Fibroblast of skin of right quadriceps (primary cell): ENCODE measurements at places on chromosomes 5 and 9.

GRCh38 chr5:120599576-120599975 lies 135.5 kb downstream of the PRR16 start:
- DNase-seq: peak; percentile 42

DNA sequence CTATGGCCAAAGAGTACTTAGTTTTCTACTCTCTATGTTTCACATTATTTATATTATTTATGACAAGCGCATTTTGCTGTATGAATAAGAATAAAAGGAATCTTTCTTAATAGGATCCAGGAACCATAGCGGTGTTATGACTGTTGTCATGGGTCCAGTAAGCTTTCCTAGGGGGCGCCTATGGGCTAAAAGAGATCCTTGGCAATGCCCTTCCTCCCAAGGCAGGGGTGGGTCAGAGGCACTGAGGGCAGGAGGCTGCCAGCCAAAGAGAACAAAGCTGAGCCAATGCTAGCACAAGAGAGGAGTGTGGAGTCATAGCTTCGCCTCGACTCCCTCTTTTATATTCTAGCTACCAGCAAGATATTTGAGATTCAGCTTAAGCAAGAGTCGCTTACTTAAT lies 98.4 kb upstream of the GNAQ start:
- DNase-seq: peak; percentile 14

DNA sequence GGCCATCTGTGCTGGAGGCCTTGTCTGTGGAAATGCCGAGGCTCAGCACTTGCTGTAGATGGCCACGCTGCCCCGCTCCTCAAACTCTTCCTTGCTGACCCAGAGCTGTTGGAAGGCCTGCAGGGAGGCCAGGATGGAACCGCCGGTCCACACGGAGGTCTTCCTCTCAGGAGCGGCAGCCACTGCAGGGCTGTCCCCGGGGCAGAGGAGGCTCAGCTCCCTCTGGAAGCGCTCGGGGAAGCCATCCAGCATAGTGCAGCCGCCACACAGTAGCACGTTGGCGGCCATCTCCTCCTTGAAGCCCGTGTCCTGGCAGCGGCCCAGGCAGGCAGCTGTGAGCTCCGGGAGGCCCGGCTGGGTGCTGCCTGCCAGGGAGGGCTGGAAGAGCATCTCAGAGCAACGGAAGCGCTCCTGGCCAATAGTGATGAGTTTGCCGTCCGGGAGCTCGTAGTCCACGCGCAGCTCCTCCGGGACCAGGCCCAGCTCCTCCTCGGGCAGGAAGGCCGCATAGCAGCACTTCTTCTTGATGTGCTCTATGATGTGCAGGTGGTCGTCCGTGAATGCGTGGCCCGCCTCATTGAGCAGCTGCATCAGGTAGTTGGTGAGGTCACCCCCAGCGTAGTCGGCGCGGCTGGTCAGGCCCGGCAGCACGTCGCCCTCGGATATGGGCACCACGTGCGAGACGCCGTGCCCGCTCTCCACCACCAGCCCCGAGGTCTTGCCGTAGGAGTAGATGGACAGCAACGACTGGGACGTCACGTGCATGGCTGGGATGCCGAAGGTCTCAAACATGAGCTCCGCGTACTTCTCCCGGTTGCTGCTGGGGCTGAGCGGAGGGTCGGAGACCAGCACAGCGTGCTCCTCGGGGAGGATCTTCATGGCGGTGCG lies 901 bp downstream of the ACTL7B start:
- DNase-seq: no peak

DNA sequence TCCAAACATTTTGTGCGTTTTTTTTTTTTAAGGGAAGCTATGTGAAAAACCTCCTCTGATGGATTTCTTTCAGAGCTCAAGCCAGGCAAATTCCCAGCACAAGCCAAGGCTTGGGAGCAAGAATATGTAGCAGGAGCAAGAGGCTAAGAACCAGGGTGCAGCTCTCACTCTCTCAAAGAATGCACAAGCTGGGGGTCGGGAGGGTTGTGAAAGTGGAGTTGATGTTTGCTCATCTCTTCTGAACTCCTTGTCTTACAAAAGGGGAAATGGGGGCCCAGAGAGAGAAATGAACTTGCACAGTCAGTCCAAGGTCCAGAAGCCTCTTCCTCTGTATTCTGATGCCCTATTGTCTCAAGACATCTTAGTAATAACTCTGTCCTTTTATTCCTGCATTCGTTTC lies 7.7 kb upstream of the TRAF1 start:
- no peak for DNase-seq

GRCh38 chr5:159552751-159553150 lies 222.5 kb upstream of the IL12B start:
- DNase-seq: peak; percentile 67

- DNase-seq: no peak
Measured at GRCh38 chr9:137190315-137190856, 1.9 kb downstream of the SSNA1 start.

- DNase-seq: peak; percentile 73
Measured at GRCh38 chr9:83959061-83959460, 21.0 kb downstream of the HNRNPK start.

- no peak for DNase-seq
Measured at GRCh38 chr5:168163966-168164365, 127.5 kb upstream of the WWC1 start.

- DNase-seq: no peak
Measured at GRCh38 chr9:17894501-17895160, 315.8 kb downstream of the SH3GL2 start.

DNA sequence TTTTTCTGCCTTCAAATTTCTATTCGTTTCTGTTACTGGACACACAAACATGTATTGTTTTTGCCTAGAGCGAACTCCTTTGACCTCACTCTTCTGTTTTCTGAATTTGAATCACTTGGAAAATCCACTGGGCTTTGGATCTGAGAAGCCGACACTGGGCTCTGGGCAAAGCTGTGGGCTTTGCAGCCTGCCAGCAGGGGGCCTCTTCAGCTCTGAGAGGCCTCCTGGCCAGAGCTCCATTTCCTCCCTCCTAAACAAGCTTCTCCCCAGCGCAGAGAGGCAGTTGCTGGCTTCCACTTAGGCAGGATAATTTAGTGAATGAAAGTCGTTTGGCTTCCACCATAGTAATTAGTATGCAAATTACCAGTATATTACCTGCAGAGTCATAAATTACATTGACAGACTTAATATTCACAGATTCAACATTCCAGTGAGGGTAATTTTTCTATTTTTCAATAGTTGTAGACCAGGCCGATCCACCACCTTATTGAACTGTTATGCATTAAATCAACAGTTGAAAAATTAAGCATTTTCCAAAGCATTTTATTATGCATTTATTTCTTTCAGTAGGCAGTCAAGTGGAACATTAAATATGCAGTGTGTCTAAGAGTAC lies 104.0 kb upstream of the ZNF366 start:
- peak; percentile 72 for DNase-seq

DNA sequence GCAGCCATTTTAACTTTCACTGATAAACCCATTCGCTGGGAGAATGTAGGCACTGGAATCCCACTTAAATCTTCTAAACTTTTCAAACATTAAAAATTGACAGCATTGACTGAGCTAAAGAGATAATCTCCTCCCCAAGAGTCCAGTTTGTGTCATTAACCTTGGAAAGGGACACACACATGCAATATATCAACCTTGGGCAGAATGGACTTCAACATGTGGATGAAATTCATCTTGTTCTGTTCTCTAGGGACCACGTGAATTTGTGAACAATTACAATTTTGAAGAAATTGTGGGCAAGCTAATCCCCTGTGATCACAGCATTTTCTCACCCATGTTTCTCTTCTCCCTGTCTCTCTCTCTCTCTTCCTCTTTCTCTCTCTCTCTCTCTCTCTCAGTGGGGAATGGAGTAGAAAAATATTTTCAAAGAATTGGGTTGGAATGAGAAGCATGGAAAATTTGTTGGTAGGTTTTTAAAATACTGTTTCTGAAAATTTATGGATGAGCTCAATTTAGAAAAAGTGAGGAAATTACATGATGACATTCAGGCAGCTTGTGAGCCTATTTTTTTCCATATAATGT lies 553.7 kb downstream of the EBF1 start:
- no peak for DNase-seq

GRCh38 chr9:118367383-118367782 lies 663.2 kb downstream of the TLR4 start:
- no peak for DNase-seq

DNA sequence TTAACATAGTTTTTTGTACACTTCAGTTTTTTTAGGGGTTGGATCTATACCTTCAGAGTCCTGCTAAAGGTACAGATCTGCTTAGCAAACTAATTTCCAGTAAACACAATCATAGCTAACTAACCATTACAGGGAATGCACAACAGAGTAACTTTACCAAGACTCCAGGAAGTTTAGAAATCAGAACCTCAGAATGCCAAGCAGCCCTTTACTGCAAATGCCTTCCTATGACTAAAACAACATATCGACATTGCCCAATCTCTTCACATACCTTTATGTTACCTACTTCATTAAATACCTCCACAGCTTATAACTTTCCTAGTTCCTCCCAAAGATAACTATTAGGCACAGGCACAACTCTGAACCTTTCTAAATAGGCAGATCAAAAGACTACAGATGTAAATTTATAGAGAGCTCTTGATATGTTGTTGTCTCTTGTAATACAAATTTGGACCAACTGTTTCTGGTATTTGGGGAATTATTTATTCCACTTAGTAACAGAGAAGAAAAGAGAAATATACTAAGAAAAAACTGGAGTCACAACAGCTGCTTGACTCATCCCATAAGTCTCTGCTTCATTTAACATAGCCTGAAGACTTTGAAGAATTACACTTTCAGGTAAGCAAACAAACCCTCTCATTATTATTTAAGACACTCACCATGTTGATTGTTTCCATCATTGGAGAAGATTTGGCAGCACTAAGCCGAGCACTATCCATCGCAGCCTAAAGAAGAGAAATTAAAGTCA lies 46.0 kb upstream of the OR2K2 start:
- no peak for DNase-seq

GRCh38 chr9:19656704-19657103 lies 132.1 kb downstream of the SLC24A2 start:
- DNase-seq: no peak

DNA sequence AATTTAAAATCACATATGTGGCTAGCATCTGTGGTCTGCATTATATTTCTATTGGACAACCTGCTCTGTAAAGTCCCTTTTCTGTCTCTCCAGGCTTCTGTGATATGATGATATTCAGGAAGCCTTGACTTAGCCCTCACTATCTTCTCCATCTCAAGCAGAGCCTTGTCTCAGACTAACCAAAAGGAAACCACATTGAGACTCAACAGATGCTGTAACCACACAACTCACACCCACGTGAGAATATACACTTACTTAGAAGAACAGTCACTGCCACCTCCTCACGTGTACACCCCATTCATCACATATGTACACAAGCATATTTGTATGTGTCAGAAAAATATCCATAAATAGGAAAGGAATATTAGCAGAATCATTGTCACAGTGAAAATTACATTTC lies 33.6 kb downstream of the HTR4 start:
- DNase-seq: no peak

DNA sequence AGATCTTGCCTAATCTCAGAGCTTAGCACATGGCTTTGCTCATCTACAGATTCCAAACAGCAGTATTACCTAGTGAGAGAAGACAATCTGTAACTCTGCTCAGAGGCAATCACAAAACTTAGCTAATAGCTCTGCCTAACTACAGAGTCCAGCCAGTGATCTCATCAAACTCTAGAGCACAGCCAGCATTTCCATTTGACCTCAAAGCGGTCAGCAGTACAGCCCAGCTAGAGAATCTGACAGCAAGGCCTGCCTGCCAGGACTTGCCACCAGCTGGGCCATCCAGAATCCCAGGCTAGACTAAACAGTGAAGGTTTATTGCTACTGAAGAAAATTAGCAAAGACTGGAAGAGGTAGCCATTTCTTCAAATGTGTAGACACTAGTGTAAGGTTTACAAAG lies 217.9 kb upstream of the VLDLR start:
- DNase-seq: no peak

DNA sequence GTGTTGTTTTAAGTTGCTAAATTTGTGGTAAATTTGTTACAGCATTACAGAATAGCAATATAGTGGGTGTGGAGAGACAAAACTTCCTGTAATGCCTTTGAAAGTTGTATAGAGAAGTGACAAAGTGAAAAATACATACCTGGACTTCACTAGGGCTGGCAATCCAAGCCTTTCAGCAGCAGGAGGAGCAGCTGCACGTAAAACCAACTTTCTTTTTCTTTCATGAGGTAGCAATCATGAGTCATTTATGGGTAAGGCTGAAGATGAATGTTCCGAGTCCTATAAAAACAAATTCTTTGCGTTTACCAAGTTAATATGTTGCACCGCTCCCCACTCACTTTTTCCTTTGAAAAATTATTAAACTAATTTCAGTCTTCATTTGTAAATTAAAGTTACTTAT lies 1138.2 kb downstream of the TAF11L14 start:
- DNase-seq: peak; percentile 4

DNA sequence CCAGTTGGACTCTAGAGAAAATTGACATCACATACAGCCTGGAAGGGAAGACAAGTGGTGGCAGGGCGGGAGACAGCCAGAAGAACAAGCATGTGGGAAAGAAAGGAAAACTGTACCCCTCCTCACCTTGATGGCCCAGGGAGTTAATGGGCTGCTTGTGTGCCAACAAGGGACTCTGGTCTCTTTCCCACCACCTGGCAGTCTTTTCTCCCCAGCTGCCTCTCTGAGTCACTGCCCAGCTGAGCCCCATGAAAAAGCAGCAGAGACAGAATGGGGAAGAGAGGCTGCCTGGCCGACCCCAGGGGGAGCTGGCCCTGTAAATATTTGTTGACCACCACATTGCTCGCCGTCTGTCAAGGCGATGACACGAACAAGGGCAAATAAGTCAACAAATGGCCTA lies 359.4 kb downstream of the ENC1 start:
- DNase-seq: no peak

- no peak for DNase-seq
Measured at GRCh38 chr9:20551236-20551635, 71.1 kb downstream of the MLLT3 start.

- no peak for DNase-seq
Measured at GRCh38 chr9:117494401-117495090, 79.7 kb upstream of the ASTN2 start.

DNA sequence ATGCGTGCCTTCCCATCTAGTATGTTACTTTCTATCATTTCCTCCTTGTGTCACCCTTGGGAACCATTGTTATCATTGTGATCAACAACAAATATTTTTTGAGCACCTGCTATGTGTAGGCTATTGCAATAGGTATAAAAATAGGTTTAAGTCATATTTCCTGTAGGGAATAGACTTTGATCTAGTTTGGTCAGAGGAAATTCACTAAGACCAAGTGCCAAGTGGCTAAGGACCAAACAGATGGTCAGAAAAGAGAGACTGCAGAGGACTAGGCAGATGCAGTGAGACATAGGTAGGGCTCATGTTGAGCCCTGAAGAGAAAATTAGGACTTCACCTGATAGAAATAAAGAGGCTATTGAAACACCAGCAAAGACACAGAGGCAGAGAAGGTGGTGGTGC lies 430.0 kb upstream of the ADAMTSL1 start:
- DNase-seq: no peak
